ENCODE measurements at places on chromosomes 13 and 19. TPM values are rescaled to one million over a fixed set of nuclear protein-coding genes. Genes with fewer than 3 reads are reported as not detected.

The FUT6 gene
- total RNA-seq, result not detected

The KLK3 gene
- total RNA-seq, result not detected

The PRKD2 gene
- 31.9 TPM for total RNA-seq

The SBK3 gene
- not detected for total RNA-seq

The RFX2 gene
- 6.5 TPM for total RNA-seq

The ZAR1L gene
- total RNA-seq, result not detected

DNA sequence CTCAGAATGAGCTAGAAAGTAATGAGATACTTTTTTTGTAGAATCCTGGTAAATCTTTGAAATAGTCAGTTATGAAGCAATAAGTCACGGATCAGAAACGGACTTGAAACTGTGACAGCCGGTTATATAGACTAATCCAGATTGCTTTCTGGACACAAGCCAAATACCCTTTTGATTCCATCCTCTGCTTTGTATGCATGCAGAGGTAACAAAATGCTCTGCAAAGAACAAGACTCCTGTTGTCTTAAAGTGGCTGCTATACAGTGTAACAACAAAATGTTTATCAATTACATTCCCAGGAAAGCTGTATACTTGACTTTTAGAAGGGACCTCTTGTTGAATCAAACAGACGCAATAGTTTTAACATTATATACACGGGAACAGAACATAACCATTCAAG is 66.5 kb upstream of the STARD13 start:
- H3K4me3 ChIP-seq, result no peak overlapping the region
- no peak overlapping the region for H3K27ac ChIP-seq
- no peaks in the 10 kb centered on the region for H3K36me3 ChIP-seq
- DNase-seq, result no peak
- H3K4me1 ChIP-seq, result peaks cover 31% of the 10 kb centered on the region

DNA sequence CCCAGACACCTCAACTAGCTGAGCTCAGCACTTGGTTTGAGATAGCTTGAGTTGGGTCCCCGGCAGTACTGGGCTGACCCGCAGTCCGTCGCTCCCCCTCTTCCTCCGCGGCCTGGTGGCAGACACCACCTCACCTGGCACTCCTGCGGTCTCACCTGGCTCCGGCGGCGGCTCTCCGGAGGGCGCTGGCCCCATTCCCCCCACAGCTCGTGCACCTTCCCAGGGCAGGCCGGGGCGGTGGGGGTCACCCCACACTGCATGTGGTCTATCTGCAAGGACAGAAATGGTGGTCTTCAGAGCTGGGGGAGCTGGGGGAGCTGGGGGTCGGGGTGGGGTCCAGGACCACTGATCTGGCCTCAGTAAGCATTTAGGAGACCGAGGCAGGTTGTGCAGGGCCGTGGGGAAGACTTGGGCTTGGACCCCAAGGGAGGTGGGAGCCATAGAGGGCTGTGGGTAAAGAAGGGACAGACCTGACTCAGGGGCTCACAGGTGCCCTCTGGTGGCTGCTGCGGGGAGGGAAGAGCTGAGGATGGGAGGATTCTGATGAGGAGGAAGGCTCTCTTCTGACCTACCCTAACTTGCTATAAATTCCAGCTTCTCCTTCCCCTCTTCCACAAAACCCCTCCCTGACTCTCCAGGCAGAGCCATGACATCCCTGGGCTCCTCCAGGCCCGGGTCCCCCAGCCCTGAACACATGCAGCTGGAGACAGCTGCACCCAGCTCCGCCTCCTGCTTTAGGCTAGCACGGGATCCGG is 6.7 kb upstream of the PLIN4 start:
- H3K27ac ChIP-seq, result no peak overlapping the region
- DNase-seq, result peak; percentile 91
- H3K4me3 ChIP-seq, result no peak overlapping the region
- peaks cover 12% of the 10 kb centered on the region for H3K4me1 ChIP-seq
- peaks cover 6% of the 10 kb centered on the region for H3K27me3 ChIP-seq
- H3K36me3 ChIP-seq, result no peaks in the 10 kb centered on the region

GRCh38 chr13:24075137-24075975 is 85.2 kb upstream of the SPATA13 start:
- no peak for DNase-seq
- peak overlapping the region; percentile 45 for H3K27ac ChIP-seq
- no peaks in the 10 kb centered on the region for H3K27me3 ChIP-seq
- H3K4me3 ChIP-seq, result no peak overlapping the region
- H3K4me1 ChIP-seq, result peaks cover 33% of the 10 kb centered on the region

- H3K4me3 ChIP-seq, result no peak overlapping the region
- no peaks in the 10 kb centered on the region for H3K27me3 ChIP-seq
- DNase-seq, result no peak
- no peak overlapping the region for H3K27ac ChIP-seq
Observed at GRCh38 chr13:89568746-89569145, 1778.7 kb upstream of the MIR17HG start.

- peaks cover 2% of the 10 kb centered on the region for H3K36me3 ChIP-seq
- H3K27ac ChIP-seq, result no peak overlapping the region
- no peaks in the 10 kb centered on the region for H3K27me3 ChIP-seq
- DNase-seq, result peak; percentile 73
- no peak overlapping the region for H3K4me3 ChIP-seq
Observed at GRCh38 chr13:113927661-113928581, 46.0 kb downstream of the C13orf46 start.

GRCh38 chr19:35438527-35438926 is 9.5 kb upstream of the FFAR2 start:
- no peak overlapping the region for H3K4me3 ChIP-seq
- no peak overlapping the region for H3K27ac ChIP-seq
- H3K36me3 ChIP-seq, result no peaks in the 10 kb centered on the region
- H3K27me3 ChIP-seq, result peaks cover 25% of the 10 kb centered on the region

DNA sequence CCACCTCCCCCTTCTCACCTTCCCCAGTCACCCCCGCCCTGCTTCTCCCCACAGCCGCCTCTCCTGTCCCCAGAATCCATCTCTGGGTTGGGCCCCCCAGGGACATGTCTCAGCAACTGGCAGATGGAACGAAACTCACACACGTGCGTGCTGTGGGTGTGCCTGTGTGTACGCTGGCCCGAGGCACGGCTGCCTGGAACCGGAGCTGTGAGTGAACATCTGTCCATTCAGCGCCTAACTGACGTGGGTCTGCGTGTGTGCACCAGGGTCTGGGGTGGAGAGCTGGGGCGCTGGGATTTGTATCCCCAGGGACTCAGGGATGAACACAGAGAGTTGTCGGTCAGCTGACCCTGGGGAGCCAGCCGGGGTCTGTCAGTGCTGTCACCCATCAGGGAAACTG is 752 bp upstream of the HAS1 start:
- H3K27me3 ChIP-seq, result peaks cover 49% of the 10 kb centered on the region
- H3K4me1 ChIP-seq, result peaks cover 5% of the 10 kb centered on the region
- DNase-seq, result no peak

- H3K4me1 ChIP-seq, result no peaks in the 10 kb centered on the region
- H3K27me3 ChIP-seq, result no peaks in the 10 kb centered on the region
Observed at GRCh38 chr19:3748965-3749364, 12.5 kb downstream of the APBA3 start.

GRCh38 chr19:47391510-47392223 is 27.7 kb downstream of the MEIS3 start:
- DNase-seq, result no peak
- H3K36me3 ChIP-seq, result no peaks in the 10 kb centered on the region
- H3K27ac ChIP-seq, result no peak overlapping the region
- peaks cover 11% of the 10 kb centered on the region for H3K27me3 ChIP-seq

GRCh38 chr19:4444765-4445741 is 12.5 kb downstream of the UBXN6 start:
- peaks cover 9% of the 10 kb centered on the region for H3K36me3 ChIP-seq
- H3K4me1 ChIP-seq, result no peaks in the 10 kb centered on the region

DNA sequence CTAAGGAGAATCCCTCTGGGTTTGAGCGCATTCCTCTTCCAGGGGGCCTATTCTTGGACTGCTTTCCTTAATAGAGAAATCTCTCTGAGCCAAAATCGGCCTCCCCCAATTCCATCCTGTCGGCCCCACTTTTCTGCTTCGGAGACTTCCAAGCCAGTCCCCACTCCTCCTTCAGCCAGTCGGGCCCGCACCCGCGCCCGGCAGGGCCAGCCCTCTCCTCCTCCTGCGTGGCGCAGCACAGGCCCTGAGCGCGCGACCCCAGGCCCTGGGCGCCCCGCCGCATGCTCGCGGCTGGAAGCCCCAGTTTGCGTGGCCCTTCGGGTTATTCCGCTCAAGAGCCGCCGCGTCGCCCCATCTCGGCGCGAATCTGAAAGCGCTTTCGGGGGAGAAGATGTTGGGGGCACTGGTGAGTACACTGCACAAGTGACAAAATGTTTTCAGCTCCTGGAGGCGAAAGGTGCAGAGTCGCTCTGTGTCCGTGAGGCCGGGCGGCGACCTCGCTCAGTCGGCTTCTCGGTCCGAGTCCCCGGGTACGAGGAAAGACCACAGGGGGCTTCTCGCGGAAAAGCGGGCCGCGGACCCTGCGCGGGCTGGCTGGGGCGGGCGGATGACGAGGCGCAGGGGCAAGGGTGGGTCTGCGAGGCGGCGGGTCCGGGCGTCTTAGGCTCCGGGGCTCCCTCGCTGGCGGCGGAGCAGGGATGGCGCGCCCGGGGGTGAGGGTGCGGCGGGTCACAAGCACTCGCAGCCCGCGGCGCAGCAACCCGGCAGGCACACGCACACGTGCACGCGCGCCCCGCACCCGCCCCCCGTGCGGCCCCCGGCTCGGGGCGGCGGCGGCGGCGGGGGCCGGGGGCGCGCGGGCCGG is at the start of gene IL17D:
Gene IL17D, plus strand, starts transcription at position 785 of the 865 bp plus-strand sequence. CDS start 303 bp downstream, outside the sequence.
- H3K4me3 ChIP-seq, result peak within 1 kb of the TSS; percentile 93
- H3K36me3 ChIP-seq, result peaks cover 2% of the 10 kb centered on the region
- peak within 1 kb of the TSS; percentile 12 for H3K27ac ChIP-seq
- H3K27me3 ChIP-seq, result no peaks in the 10 kb centered on the region

DNA sequence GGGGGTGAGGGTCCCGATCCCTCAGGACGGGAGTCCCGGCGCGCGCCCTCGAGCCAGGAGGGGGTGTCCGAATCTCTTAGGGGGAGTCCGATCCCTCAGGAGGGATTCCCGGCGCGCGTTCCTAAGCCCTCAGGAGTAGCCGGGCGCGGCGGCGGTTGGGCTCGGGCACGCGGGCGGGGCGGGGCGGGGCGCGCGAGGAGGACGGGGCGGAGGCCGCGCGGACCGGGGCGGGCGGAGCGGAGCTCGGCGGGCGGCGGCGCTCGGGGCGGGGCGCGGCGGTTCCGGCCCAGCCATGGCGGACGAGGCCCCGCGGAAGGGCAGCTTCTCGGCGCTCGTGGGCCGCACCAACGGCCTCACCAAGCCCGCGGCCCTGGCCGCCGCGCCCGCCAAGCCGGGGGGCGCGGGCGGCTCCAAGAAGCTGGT is at the start of gene CUL4A:
Gene CUL4A, plus strand, starts transcription at position 278 of the 423 bp plus-strand sequence. Its CDS starts 15 bp downstream, at position 293.
- H3K4me1 ChIP-seq, result peaks cover 56% of the 10 kb centered on the region
- peaks cover 4% of the 10 kb centered on the region for H3K36me3 ChIP-seq
- peak within 1 kb of the TSS; percentile 92 for H3K27ac ChIP-seq
- peak within 1 kb of the TSS; percentile 86 for H3K4me3 ChIP-seq
- H3K27me3 ChIP-seq, result no peaks in the 10 kb centered on the region

DNA sequence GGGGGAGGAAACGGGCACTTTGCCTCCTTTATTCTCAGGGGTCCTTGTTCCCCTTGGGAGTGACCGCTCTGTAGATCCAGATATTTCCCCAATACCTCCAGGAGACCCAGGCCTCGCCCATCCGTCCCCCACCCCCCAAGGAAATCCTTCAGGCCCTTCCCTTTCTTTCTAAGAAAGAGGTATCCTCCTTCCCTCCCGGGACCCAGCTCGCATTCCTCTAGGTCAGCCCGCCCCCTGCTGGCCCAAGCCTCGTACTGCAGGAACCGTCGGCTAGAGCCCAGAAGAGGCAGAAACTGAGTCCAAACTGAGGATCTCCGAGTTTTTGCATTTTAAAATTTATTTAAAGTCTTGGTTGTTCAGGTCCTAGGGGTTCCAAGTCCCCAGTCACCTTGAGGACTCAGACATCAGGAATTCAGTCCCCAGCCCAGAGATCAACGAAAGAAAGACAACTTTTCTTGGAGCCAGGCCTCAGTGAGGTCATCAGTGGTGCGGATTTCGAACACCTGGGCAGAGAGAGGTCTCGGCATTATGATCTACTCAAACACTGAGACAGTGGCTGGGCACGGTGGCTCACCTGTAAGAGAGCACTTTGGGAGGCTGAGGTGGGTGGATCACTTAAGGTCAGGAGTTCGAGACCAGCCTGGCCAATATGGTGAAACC is 7.5 kb upstream of the LRFN1 start:
- H3K4me3 ChIP-seq, result no peak overlapping the region
- H3K4me1 ChIP-seq, result no peaks in the 10 kb centered on the region
- H3K27me3 ChIP-seq, result peaks cover 7% of the 10 kb centered on the region
- H3K36me3 ChIP-seq, result no peaks in the 10 kb centered on the region
- no peak for DNase-seq

- H3K27me3 ChIP-seq, result no peaks in the 10 kb centered on the region
- H3K27ac ChIP-seq, result no peak overlapping the region
- DNase-seq, result no peak
- peaks cover 13% of the 10 kb centered on the region for H3K4me1 ChIP-seq
- peaks cover 1% of the 10 kb centered on the region for H3K36me3 ChIP-seq
Observed at GRCh38 chr19:19113040-19113626, 25.1 kb downstream of the TMEM161A start.

DNA sequence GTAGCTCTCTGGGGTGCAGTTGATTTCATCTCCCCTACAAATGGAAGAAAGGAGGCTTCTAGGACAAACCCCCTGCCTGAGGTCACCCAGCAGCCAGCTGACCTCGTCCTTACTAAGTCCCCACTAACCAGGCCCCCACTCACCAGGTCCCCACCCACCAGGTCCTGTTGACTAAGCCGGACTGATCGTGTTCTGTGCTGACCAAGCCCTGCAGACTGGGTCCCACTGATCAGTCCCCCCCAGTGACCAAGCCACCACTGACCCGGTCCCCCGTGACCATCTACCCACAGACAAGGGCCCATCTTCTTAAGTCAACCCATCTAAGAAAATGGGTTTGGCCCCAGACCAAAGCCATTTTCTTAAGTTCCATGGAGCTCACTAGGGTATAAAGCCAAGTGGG is 36.8 kb upstream of the TPM4 start:
- no peak overlapping the region for H3K4me3 ChIP-seq
- peaks cover 25% of the 10 kb centered on the region for H3K4me1 ChIP-seq
- H3K27me3 ChIP-seq, result no peaks in the 10 kb centered on the region
- DNase-seq, result peak; percentile 55

- H3K4me3 ChIP-seq, result no peak overlapping the region
- peaks cover 2% of the 10 kb centered on the region for H3K36me3 ChIP-seq
- no peak for DNase-seq
- H3K27ac ChIP-seq, result no peak overlapping the region
- no peaks in the 10 kb centered on the region for H3K4me1 ChIP-seq
Observed at GRCh38 chr13:27226991-27227390, 24.4 kb upstream of the RPL21 start.

DNA sequence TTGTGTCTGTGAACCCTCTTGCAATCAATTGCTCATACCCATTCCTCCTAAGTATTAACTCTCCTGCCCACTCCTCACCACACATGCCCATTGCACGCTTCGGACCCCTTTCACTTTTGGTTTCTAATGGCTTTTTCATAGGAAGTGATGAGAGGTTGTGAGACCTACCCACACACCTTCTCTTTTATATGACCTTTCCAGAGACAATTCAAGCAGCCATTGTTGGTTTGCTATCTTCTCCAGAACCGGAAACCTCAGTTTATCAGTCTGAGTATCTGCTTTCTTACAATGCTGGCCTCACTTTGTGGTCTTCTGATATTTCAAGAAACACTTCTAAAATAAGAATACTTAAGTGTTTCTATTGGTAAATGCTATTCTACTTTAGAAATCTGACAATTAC is 1550.8 kb upstream of the SLC10A2 start:
- peaks cover 4% of the 10 kb centered on the region for H3K36me3 ChIP-seq
- H3K4me3 ChIP-seq, result no peak overlapping the region
- no peak for DNase-seq
- no peak overlapping the region for H3K27ac ChIP-seq
- H3K4me1 ChIP-seq, result no peaks in the 10 kb centered on the region
- no peaks in the 10 kb centered on the region for H3K27me3 ChIP-seq

GRCh38 chr13:50712881-50713280 is 130.6 kb downstream of the DLEU7 start:
- no peaks in the 10 kb centered on the region for H3K27me3 ChIP-seq
- H3K36me3 ChIP-seq, result no peaks in the 10 kb centered on the region
- no peak overlapping the region for H3K27ac ChIP-seq
- DNase-seq, result no peak
- no peak overlapping the region for H3K4me3 ChIP-seq

Data from chondrocyte (in vitro differentiated cells).